ENCODE measurements at places on chromosomes 11 and 22.

- DNase-seq = no peak
Measured at GRCh38 chr11:17593466-17594245, 46.6 kb downstream of the OTOG start.

DNA sequence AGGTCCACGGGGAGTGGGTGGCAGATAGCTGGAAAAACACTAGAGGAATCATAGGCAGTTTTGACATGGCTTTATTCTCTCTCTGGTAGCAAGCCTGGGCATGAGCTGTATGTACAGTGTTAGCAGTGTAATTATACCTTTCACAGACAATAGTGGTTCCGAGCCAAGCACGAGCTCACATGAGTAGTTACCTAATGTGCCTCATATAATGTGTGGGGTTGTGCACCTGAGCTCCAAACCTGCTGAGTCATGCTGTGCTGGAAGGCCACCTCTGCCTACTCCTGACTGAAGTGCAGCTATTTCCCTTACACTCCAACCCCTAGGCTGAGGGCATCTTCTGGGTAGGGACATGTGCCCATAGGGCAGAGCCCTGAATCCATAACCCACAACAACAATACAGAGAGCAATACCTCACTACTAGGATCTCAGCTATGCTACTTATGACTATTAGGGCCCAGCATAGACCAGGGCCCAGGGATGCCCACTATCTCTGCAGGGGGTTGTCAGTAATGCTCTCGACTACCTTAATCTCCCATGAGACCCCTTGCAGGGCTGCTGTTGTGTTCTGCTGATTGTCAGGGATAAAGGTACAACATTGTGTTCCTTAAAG lies 432.1 kb downstream of the DYNC2H1 start:
- no peak for DNase-seq

GRCh38 chr11:96265972-96266371 lies 77.0 kb downstream of the MAML2 start:
- DNase-seq = no peak

DNA sequence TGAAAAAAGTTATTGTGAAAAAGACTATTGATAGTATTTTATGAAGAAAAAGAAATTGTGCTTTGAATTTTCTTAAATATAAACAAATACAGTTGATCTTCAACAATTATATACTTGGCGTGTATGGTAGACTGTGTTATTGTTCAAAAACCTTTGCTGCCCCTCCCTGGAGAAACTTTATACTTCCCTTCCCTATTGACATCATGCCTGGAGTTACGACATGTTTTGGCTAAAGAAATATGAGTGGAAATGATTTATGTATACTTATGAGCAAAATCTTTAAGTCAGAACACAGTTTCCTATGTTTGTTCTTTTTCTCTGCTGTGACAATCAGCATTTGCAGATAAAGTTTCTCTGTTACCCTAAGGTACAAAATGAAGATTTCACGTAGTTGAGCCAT lies 243.8 kb downstream of the TMEM135 start:
- no peak for DNase-seq

GRCh38 chr22:42317691-42318547 lies 47.5 kb upstream of the TCF20 start:
- DNase-seq = no peak
